Cortex of kidney (tissue), 1 donor: ENCODE measurements at places on chromosomes 16 and 17.

- DNase-seq = no peak
Measured at GRCh38 chr16:50476486-50477255, 71.5 kb upstream of the NKD1 start.

GRCh38 chr17:73172252-73172651 is 7.4 kb downstream of the SSTR2 start:
- no peak for DNase-seq

- DNase-seq = no peak
Measured at GRCh38 chr17:37147301-37147812, 198.6 kb downstream of the AATF start.

- peak; percentile 42 for DNase-seq
Measured at GRCh38 chr17:74212913-74213791, at the start of gene TTYH2. TSS of gene TTYH2 (plus strand) at chr17:74213571. CDS start at chr17:74213588, 17 bp downstream.

- no peak for DNase-seq
Measured at GRCh38 chr17:42155614-42156045, 841 bp upstream of the RAB5C start.
